Activated CD4-positive, CD25-positive, alpha-beta regulatory T cell treated with anti-CD3 and anti-CD28 coated beads, Interleukin-2, amount 50 U/mL, for 24 hours (primary cell): ENCODE measurements at places on chromosomes 1 and 21.

GRCh38 chr1:247366926-247367645 lies 35.4 kb upstream of the ZNF496 start:
- ATAC-seq = no peak

- no peak for ATAC-seq
Observed at GRCh38 chr1:175678471-175678870, 64.9 kb downstream of the TNR start.

DNA sequence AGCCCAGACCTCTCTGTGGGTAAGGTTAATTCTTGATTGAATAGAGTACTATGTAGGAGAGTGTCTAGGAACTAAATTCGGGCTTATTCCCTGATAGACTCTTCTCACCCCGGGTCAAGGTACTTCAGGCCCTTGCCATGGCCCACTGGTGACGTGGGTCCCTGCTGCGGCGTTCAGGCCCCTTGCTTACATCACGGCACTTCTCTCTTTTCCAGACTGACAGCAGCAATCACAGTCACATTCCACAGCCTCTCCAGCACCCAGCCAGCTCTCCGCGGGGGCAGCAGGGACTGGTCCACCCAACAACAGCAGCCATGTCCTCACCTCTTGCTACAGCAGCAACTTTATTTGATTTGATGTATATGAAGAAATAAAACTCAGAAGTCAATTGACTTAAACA lies 401.2 kb upstream of the VAMP3 start:
- no peak for ATAC-seq

- no peak for ATAC-seq
Observed at GRCh38 chr21:45828580-45829570, 152.7 kb upstream of the COL6A1 start.

- no peak for ATAC-seq
Observed at GRCh38 chr1:33327587-33328325, 6.9 kb upstream of the A3GALT2 start.

DNA sequence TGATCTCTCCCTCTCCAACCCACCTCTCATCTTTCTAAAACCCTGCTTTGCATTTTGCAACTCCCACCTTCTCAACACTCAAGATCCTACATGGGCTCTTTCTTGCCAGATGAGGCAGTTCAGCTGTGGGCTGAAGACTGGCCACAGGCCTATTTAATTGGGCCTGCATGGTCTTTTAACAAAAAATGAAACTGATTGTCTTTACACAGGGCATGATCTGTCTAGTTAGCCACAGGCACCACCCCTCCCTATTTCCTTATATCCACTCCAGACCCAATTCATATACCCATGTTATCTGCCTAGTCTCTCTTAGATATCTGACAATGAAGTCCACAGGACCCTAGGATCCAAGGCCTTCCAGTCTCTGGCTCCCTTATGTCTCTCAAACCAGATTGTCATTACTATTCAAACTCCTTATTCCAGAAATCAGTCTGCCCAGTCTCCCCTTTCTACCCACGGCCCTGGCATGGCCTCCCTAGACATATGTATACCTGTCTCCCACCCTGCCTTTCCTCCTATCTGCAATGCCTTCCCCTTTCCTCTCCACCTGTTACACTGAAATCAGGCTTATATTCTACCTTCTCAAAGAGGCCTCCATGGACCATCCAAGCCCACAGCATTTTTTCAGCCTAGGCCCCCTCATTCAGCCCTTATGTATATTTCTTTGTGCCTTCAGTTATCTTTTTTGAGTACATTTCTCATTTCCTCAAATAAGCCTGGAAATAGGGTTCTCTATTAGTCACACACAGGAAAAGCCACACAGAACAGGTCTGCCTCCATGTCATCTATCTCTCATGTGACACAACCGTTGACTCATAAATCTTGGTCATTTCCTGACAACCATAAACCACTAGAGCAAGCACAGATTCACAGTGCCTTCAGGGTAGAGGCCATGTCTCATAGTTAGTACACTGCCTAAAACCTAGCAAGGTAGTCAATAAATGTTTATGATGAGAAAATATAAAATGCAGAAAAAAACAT lies 39.0 kb downstream of the LPAR3 start:
- peak; percentile 100 for ATAC-seq

DNA sequence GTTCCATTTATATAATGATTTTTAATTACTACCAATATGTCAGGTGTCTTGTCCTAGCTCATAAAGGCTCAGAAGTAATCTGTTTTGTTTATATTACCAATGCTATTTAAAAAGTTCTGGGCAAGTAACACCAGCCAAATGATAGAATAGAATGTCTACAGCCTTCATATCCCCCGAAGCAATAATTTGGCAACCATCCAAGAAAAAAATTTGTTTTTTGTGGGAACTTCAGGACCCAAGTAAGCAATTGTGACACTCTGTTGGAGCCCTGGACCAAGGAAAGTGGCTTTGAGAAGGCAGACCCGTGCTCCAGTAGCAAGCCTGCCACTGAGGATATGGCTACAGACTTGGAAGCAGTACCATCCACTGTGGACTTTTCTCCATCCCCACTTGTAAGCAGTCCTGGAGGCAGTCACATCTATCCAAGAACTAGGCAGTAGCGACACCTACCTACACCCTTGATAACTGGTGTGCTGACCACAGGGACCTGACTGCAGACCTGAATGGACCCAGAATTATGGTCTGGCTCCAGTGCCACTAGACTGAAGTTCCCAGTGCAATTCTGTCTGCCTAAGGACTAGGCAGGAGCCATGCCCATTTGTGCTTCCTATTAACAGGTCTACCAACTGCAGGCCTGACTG lies 870.7 kb upstream of the ADGRL2 start:
- no peak for ATAC-seq

DNA sequence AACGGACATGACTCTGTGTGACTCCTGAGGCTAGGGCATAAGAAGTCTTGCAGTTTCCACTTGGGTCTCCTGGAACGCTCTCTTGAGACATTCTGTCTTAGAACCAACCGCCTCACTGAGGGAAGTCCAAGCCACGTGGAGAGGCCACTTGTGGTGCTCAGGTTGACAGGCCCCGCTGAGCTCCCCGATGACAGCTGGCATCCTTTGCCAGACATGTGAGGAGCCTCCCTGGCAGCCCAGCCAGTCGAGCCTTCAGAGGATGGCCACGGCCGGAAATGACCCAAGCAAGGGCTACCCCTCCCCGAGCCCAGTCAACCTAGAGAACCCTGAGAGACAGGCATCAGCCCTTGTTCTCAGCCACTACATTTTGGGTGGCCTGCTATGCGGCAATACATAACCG lies 20.7 kb downstream of the PLEKHA6 start:
- ATAC-seq = no peak

GRCh38 chr1:201090541-201090940 lies 21.7 kb downstream of the CACNA1S start:
- ATAC-seq = no peak

- no peak for ATAC-seq
Observed at GRCh38 chr1:245336149-245336983, 181.6 kb downstream of the KIF26B start.

DNA sequence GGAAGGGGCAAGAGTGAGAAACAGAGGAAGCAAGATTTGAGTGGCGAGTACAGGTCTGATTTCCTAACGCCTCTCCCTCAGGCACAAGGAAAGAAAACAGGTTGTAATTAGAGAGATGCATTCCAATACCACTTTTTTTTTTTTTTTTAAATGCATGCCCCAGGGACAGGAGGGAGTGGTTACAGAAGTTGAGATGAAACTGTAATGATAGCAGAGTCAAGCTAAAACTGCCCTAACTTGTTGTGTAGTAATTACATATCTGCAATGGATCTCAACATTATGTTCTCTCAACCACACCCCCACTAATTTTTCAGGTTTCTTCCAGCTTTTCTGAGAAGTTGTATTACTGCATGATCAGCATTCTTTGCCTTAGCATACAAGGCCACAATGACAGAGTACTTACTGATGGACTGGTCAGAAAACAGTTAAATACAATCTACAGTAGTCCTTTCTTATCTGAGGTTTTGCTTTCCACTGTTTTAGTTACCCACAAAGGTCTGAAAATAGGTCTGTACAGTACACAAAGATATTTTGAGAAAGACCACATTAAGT lies 5.5 kb downstream of the ETV3 start:
- no peak for ATAC-seq

GRCh38 chr1:108121358-108122143 lies 78.6 kb downstream of the SLC25A24 start:
- ATAC-seq = no peak

GRCh38 chr1:170967042-170967910 lies 31.9 kb downstream of the MROH9 start:
- ATAC-seq = no peak

DNA sequence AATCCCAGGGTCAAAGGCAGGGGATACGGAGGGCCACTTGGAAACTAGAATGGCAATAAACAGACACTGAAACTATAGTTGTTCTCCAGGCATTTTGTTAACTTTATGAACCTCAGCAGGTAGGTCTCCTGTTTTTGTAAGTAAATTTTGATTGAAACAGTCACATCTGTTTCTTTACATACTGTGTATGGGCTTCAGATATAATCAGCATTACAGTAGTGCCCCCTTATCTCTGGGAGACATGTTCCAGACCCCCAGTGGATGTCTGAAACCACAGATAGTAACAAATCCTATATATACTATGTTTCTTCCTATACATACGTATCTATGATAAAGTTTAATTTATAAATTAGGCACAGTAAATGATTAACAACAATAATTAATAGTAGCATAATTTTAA lies 11.5 kb downstream of the STIL start:
- no peak for ATAC-seq

- no peak for ATAC-seq
Observed at GRCh38 chr1:171798311-171798710, 16.9 kb downstream of the METTL13 start.

DNA sequence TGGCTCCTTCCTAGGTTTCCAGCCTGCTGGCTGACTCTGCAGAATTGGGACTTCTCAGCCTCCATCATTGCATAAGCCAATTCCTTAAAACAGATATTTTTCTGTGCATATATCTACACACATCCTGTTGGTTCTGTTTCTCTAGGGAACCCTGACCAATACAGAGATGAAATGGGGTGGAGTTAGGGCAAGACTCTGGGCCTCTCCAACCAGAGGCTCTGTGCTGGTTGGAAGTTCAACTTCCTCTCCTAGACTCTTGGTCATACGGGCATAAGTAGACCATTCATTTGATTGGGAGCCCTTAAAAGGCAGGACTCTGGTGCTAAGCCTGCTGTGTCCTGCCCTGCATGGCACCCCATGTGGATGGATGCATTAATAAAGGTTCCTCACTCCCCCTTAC lies 55.0 kb downstream of the CNIH3 start:
- no peak for ATAC-seq

- ATAC-seq = no peak
Observed at GRCh38 chr1:218584418-218585155, 239.5 kb downstream of the TGFB2 start.

DNA sequence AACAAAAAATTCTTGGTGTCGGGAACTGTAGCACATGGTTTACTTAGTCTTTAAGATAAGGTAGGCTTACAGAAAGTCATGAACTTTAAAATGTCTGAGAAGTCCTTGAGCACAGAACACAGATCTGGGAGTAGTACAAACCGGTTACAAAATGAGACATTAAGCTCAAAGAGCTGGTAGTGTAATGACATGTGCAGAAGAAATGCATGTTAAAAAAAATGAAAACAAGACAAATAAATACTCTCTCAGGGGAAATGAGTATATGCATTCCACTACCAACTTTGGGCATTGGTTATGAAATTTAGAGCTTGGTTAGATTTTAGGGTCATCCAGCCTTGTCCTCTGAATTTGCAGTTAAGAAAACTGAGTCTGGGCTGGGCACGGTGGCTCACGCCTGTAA lies 91.5 kb upstream of the F3 start:
- ATAC-seq = no peak

- no peak for ATAC-seq
Observed at GRCh38 chr1:125085720-125086591, 3901.2 kb downstream of the SRGAP2C start.
